Activated CD8-positive, alpha-beta T cell treated with anti-CD3 and anti-CD28 coated beads for 36 hours (primary cell): ENCODE measurements at places on chromosomes 16 and 17. TPM values are rescaled to one million over a fixed set of nuclear protein-coding genes. Genes with fewer than 3 reads are reported as not detected.

GRCh38 chr16:27318392-27319256 is 4.8 kb downstream of the IL4R start:
- DNase-seq, result peak; percentile 84

- peak; percentile 9 for DNase-seq
Measured at GRCh38 chr17:39462631-39463375, 1.5 kb downstream of the CDK12 start.

DNA sequence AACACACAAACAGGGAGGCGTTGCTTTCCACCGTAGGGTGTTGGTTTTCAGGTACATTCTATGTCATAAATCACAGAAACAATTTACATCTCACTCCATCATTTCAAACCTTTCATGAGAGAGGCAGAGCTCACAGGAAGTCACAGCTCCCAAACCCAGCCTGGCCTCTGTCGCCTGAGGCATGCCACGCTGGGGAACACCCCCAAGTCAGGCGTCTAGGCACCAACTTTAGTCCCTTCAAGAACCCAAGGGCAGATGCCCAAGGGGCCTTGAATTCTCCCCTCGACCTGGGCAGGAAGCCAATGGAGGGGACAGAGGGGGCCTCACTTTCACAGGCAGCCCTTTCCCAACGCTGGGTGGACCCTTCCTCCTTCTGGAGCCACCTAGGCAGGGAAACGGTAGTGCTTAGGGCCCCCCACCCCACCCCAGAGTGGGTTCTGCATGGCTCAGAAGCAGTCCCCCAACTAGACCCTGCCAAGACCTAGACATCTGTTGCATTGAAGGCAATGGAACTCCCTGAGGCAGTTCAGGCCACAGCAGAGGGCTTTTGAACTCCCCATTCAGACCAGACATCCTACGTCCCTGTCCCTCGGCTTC is 10.6 kb downstream of the TBX4 start:
- no peak for DNase-seq

KRTAP4-3 gene
- not detected for total RNA-seq

DNA sequence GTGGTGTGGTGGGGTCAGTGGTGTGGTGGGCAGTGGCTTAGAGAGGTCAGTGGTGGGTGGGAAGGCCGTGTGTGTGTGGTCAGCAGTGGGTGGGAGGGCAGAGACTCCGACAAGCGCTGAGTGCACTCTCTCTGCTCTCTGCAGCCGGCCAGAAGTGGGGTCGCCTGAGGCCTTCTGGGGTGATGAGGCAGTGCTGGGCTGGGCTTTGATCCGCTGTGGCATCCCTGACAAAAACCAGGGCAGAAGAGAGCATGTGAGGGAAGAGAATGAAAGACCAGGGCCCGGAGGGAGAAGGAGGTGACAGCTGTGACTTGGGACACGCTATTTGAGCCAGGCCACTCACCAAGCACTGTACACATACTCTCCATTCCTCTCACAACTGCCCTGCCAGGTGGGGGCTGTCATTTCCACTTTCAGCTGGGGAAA is 50.8 kb downstream of the NKD1 start:
- no peak for DNase-seq

- DNase-seq, result no peak
Measured at GRCh38 chr16:86448306-86448890, 61.9 kb upstream of the FOXF1 start.

EXOC3L1 gene
- 0.23 TPM for total RNA-seq

SAMD14 gene
- total RNA-seq, result 1.3 TPM

DNA sequence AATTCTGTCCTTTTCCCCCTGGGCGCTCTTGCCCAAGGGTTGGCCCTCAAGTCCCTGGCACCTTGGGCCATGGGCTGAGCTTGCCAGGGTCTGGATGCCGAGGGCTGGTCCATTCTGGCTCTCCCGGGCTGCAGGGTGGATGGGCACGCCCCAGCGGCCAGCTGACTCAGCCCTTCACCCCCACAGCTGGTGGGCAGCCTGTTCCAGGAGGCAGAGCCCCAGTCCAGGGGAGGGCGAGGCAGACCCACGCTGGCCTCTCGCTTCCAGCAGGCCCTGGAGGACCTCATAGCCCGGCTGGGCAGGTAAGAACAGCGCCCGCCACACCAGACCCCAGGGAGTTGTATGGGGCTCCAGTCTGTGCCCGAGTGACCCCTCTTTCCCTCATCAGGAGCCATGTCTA is 15.0 kb downstream of the MYO15B start:
- DNase-seq, result no peak

- no peak for DNase-seq
Measured at GRCh38 chr17:30292286-30292858, 628 bp upstream of the BLMH start.

DNA sequence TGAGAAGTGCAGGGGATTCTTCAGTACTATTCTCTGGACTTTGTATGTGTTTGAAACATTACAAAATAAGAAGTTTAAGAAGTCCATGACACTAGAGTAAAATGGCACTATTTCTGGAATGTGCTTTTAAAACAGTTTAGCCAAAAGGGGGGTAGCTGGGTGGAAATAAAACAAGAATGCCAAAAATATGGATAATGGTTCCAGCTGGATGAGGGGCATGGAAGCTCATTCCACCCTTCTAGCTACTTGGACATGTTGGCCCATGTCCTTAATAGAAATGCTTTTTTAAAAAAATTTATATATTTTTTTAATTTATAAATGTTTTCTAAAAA is 13.1 kb downstream of the ZC3H7A start:
- DNase-seq, result no peak

NTN3 gene
- not detected for total RNA-seq

- DNase-seq, result no peak
Measured at GRCh38 chr17:43406676-43407645, 8.2 kb downstream of the ARL4D start.

DNA sequence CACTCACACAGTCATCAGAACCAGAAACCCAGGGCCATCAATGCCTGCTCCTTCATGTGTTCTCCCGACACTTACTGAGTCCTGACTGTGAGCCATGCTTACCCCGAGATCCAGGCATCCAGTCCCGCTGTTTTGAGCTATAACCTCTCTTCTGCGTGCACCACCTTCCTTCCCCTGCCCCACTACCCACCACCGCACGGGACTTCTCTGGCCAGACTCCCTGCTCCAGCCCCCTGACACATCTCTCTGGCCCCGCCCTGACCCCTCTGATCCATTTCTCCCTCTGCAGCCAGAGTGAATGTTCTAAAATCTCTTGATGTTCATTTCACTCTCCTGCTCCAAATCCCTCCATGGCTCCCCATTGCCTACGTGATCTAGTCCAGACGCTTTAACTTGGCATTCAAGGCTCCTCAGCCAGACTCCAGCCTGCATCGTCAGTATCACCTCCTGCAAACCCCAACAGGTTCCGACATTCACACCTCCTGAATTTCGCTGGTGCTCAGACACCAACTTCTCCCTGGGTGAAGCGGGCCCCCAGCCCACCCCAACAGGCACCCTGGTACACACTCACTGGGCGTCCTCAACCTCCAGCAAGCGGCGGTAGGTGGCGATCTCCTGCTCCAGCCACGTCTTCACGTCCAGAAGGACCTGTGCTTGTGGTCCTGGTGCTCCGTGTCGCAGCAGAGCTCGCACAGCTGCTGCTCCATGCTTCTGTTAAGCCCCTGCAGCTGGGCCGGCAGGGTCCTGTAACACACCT is 3.1 kb upstream of the KRT17 start:
- DNase-seq, result no peak

GAST gene
- not detected for total RNA-seq

RASL10B gene
- total RNA-seq, result 2.3 TPM

DNA sequence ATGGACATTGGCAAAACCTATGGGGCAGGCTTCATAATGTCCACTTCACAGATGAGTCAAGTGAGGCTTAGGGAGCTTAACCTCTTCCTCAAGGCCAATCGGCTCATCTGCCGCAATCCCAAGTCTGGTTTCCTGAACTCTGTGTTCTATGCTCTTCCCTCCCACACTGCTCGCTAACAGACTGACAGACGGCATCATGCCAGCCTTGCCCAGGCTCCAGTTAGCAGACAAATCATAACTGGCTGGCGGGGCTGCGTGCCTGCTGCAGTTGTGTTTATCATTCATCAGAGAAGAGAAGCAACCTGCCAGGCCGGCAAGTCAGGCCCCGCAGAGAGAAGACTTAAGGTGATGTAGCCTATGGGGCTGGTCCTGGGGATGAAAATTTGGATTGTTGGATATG is 216.2 kb upstream of the ASIC2 start:
- no peak for DNase-seq

XYLT1 gene
- total RNA-seq, result 8.9 TPM

DNA sequence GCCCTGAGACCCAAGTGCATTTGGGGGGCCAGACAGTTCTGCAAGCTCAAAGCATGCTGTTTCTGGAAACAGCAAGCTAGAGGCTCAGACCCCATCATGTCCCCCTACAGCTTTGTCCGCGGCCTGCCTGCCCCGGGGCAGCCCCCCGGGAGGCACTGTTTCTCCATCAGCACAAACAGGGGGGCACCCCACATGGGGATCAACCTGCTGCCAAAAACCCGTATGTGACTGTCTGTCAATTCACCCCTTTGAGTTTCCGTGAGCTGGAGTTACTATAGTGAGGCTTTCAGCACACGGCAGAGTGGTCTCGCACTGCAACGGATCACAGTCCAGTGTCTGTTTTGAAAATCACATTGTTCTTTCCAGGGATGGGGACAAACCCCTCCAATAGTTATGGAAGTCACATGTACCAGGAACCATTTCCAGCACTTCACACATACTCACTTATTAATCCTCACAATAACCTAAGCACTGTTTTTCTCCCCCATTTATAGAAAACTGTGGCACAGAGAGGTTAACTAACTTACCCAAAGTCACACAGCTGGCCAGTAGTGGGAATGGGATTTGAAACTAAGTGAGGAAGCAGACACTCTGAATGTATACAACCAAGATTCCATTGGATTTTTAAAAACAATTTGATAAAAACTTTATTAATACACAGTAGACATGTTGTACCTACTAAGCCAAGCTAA is 269.0 kb downstream of the C16orf95 start:
- no peak for DNase-seq

DNA sequence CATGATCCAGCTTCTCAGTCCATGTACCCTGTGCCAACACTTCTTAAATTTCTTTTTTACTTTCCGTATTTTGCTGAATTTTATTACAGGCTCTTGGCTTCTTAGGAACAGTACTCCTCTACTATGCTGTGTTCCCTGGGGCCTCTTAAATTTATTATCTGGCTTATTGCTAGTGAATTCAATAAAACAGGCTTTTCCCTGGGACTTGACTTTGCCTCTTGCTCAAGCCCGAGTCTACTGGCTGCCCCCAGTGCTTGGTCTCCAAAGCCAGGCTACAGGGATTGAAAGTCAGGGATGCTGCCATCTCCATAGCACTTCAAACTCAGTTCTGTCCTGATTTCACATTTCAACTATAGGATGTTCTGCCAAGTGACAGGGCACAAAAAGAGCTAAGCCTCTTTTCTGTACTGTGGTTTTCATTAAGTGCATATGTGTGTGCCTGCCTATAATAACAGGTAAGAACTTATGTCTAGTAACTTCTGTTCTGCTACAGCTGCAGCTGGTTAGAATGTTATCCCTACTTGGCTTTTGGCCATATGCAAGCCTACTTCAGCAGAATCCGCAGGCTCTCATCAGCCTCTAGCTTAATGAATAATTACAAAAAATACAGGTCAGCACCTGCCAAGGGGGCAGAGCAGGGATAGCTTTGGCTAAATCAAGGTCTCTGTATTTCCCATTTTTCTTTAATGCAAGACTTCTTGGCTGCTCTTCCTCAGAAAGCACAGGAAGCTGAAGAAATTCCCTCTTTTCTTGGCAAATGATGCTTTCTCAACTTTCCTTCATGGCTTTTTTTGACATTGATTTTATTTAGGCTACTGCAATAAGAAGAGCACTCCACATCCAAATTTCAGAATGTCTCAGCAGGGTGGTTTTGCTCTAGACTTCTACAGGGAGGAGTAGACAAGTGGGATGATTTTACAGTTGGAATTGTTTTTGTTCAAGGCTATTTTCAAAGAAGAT is 8.2 kb downstream of the FAM20A start:
- DNase-seq, result no peak

USP43 gene
- 0.43 TPM for total RNA-seq

GRCh38 chr16:12535535-12536411 is 267.9 kb downstream of the CPPED1 start:
- DNase-seq, result peak; percentile 59

GRCh38 chr16:82061861-82062525 is 26.9 kb downstream of the HSD17B2 start:
- DNase-seq, result peak; percentile 45

DNA sequence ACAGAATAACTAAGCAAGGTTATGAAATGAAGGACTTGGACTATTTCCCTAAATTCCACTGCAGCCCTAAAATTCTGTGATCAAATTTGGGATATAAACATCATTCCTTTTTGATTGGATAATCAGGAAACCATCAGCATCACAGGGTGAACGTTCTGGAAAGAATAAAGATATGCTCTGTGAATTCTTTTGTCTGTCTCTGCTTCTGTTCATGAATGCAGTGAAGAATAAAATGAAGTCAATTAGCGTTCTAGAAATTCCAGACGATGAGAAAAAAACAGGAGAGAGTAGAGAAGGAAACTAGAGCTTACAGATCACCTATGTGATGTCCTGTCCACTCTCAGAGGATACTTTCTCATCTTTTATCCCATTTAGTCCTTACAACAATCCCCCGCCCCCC is 295.1 kb upstream of the SOX9 start:
- DNase-seq, result no peak

DNA sequence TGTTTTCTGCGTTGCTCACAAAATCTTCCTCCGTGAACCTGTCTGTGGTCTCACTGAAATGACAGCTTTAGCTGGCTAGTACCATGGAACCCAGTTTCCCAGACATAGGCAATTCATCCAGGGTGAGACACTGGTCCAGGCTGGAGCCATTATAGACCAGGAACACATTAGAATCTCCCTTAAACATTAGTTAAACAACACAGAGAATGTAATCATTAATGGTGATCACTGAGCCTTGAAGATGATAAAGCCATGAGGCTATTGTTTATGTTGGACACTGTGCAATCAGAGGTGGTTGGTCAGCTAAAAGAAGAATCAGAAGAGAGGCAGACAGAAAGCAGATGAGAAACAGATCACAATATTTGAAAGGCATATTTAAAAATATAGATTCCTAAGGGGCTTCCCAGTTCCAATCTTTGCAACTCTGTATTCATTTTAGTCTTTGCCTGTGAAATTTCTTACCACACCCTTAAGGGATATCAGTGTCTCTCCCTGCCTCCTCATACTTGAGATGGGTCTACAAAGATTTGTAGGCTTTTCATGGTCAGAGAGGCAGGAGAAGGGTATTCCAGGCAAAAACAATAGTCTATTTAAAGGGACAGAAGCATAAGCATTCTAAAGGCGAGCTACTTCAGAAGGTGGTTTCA is 317.9 kb downstream of the MAP2K6 start:
- no peak for DNase-seq

- DNase-seq, result no peak
Measured at GRCh38 chr16:76241755-76242154, 35.4 kb upstream of the CNTNAP4 start.

HBM gene
- total RNA-seq, result not detected

DNA sequence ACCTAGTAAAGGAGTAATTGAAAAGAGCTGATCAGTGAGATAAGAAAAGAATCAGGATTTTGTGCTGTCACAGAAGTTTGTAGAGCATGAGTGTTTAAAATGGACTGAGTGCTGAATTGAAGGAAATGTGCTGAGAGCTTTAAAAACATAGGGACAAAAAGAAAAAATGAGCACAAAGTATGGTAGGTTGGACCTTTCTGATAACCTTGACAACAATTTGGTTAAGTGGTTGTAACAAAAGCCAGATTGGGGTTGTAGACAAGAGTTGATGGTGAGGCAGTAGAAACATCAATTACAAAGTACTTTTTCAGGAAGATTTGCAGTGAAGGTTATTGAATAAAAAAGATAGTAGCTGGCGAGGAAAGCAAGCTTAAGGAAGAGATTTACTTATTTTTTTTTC is 674.7 kb upstream of the KIF2B start:
- DNase-seq, result no peak

GRCh38 chr17:7367083-7367482 is 12.1 kb downstream of the TMEM95 start:
- DNase-seq, result no peak
